Esophagus muscularis mucosa (tissue), 4 donors: ENCODE measurements at places on chromosomes 2 and 18. TPM values are rescaled to one million over a fixed set of nuclear protein-coding genes. Genes with fewer than 3 reads are reported as not detected.

GRCh38 chr18:8667846-8668245 is 37.5 kb upstream of the MTCL1 start:
- DNase-seq, result no peak

- no peak for DNase-seq
These were observed 294.1 kb upstream of the FANCL start for GRCh38 chr2:58535182-58535581.

DNA sequence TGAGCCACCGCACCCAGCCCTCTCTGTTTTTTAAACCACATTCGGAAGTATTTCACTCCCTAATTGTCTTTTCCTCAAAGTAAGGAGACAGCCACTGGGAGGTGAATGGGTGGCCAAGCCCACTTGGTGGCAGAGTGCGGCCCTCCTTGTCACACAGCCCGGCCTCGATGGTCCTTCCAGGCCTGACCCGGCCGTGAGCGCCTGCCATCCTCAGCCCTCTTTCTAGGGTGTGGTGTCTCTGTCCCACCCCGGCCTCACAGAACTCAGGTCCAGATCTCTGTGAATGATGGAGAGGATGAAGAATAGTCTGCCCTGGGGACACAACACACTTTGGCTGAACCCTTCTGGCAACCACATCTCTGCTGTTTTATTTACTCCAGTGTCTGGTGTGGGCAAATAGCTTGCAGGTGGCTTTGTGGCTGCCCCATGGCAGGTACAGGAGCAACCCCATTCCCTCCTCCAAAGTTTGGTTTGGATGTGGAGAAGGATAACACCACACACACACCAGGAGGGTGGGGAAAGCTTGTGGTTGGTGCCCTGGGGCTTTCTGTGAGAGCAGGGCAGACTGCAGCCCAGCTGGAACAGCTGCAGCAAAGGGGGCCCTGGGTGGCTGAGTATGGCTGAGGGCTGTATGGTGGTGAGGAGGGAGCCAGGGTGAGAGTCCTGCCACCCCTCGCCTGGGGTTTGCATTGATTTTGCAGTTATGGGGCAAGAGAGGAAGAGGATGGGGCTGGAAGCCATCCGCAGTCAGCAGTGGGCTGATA is 88.6 kb downstream of the FAM168B start:
- DNase-seq, result peak; percentile 70

DNA sequence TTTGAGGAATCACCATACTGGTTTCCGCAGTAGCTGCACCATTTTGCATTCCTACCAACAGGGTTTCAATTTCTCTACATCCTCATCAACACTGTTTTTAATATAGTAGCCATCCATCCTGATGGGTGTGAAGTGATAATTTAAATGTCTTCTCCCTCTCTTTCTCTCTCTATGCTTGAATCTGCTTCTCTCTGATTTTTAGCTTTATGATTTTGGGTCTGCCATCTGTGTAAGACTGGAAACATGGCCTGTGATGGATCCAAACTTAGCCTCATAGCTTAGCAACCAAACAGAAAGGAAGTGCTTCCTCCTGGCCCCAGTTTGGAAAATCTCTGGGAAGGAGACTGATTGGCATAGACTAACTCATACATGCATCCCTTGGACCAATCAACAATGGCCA is 33.7 kb upstream of the OSBPL6 start:
- DNase-seq, result no peak

CCDC74B gene
- total RNA-seq, result 5.0 TPM

B3GNT2 gene
- total RNA-seq, result 16.3 TPM

TCF23 gene
- not detected for total RNA-seq
